OCI-LY7 (cell line): ENCODE measurements at places on chromosomes 7 and 10. TPM values are rescaled to one million over a fixed set of nuclear protein-coding genes. Genes with fewer than 3 reads are reported as not detected.

The GSDME gene
- 33.0 and 47.0 TPM in 2 replicates for total RNA-seq

The PNLIPRP2 gene
- total RNA-seq: not detected in 2 replicates

The CRYGN gene
- not detected in 2 replicates for total RNA-seq

The TMEM184A gene
- not detected in 2 replicates for total RNA-seq

The HSPA14 gene
- total RNA-seq: 28.2 and 30.9 TPM in 2 replicates

The PPP1R17 gene
- total RNA-seq: not detected in 2 replicates

The COL1A2 gene
- not detected in 2 replicates for total RNA-seq

The FANK1 gene
- total RNA-seq: not detected in 2 replicates

The CALCR gene
- total RNA-seq: not detected in 2 replicates

The CYP3A4 gene
- total RNA-seq: not detected in 2 replicates

The SPDYE1 gene
- total RNA-seq: not detected in 2 replicates

The OPALIN gene
- not detected in 2 replicates for total RNA-seq

The DMBT1 gene
- not detected in 2 replicates for total RNA-seq

The NAT16 gene
- not detected in 2 replicates for total RNA-seq

The SMKR1 gene
- not detected in 2 replicates for total RNA-seq

The AKR1C2 gene
- not detected in 2 replicates for total RNA-seq

The TBX20 gene
- 6.0 and 7.6 TPM in 2 replicates for total RNA-seq

The GPER1 gene
- total RNA-seq: 44.7 and 75.9 TPM in 2 replicates

The PRKCQ gene
- 4.0 and 4.2 TPM in 2 replicates for total RNA-seq

The CLDN4 gene
- 0.90 and 1.0 TPM in 2 replicates for total RNA-seq

The NXPH1 gene
- not detected in 2 replicates for total RNA-seq

The DPP6 gene
- not detected in 2 replicates for total RNA-seq

The OPN1SW gene
- not detected in 2 replicates for total RNA-seq

The SPACDR gene
- total RNA-seq: 2.4 and 3.7 TPM in 2 replicates

The USP54 gene
- 16.4 and 17.6 TPM in 2 replicates for total RNA-seq

The ELOVL3 gene
- 0.48 TPM in 1 of 2 replicates, not detected in the other for total RNA-seq

The NPC1L1 gene
- total RNA-seq: not detected in 2 replicates

The EPO gene
- not detected in 2 replicates for total RNA-seq

The PNLIPRP1 gene
- not detected in 2 replicates for total RNA-seq

The C10orf67 gene
- not detected in 2 replicates for total RNA-seq

The HILPDA gene
- total RNA-seq: 19.4 and 22.4 TPM in 2 replicates

The BHLHA15 gene
- total RNA-seq: 1.9 and 4.3 TPM in 2 replicates

The VWC2 gene
- not detected in 2 replicates for total RNA-seq

The INMT gene
- 0.15 and 0.32 TPM in 2 replicates for total RNA-seq

The MACROH2A2 gene
- total RNA-seq: not detected in 2 replicates
